Activated T-cell treated with anti-CD3 and anti-CD28 coated beads for 1 hour (primary cell): ENCODE measurements at places on chromosomes 3 and 15.

DNA sequence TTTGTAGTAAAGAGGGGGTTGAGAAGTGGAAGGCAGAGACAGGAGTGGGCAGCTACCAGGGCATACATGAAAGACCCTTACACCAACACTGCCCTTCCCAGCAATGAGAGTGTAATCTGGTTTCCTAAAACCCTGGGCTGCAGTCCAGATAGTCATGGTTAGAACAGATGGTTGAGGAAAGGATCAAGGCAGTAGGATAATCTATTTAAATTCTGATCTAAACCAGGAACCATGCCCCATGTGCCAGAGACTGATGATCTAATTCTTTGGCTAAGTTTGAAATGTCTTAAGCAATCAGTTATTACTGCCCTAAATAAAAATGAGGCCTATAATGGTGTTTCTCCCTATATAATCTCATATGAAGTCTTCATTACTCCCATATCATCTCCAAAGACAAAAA lies 59.6 kb downstream of the PRTG start:
- no peak for DNase-seq

GRCh38 chr15:101374326-101374725 lies 79.3 kb upstream of the SNRPA1 start:
- no peak for DNase-seq

DNA sequence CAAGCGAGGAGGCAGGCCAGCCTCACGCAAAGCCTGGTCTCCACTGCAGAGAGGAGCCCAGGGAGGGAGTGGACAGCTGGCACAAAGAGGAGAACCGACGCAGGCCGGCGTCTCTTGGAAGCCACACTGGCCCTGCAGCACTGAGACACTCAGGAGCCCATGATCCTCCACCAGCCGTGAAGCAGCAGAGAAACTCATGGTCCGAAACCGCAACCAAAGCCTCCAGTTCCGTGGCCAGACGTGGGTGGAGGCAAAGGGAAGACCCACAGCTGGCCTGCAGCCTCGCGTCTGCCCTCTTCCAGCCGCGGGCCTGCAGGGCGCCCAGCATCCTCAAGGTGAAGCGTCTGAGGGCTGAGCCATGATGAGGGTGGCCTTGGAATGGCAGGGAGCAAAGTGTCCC lies 62.2 kb upstream of the SEC61A1 start:
- DNase-seq: no peak

DNA sequence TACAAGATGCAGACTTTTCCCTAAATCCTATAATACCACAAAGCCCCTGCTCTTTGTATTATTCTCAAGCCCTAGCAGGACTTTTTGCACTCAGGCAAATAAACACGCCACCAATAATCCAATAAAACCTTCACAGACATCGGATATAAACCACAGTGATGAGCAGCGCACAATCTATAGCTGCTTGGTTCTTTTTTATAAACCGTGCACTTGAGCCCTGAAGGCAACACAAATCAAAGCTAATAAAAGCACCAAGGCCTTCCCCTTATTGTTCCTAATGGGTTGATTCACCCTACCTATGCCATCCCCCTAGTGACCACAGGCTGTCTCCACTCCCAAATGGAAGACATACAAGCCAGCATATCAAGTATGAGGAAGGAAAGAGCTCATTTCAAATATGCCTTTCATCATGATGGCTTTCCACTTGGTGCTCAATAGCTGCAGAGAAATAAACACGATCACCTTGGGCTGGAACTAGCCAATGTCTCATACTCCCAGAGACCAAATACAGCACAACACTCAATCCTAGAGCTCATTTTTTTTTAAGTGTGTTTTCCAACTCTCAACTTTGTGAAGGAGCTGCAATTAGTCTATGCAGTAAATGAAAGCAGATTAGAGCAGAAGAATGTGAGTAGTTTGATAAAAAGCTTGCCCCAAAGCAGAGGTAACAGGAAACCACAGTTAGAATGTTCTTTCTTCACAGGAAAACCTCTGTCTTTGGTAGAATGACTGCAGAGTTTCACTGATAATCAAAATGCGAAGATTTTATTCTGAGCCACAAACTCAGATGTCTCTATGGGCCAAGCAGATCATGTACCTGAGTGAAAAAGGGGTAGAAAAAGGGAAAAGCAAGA lies 573.9 kb downstream of the AGBL1 start:
- DNase-seq: no peak

DNA sequence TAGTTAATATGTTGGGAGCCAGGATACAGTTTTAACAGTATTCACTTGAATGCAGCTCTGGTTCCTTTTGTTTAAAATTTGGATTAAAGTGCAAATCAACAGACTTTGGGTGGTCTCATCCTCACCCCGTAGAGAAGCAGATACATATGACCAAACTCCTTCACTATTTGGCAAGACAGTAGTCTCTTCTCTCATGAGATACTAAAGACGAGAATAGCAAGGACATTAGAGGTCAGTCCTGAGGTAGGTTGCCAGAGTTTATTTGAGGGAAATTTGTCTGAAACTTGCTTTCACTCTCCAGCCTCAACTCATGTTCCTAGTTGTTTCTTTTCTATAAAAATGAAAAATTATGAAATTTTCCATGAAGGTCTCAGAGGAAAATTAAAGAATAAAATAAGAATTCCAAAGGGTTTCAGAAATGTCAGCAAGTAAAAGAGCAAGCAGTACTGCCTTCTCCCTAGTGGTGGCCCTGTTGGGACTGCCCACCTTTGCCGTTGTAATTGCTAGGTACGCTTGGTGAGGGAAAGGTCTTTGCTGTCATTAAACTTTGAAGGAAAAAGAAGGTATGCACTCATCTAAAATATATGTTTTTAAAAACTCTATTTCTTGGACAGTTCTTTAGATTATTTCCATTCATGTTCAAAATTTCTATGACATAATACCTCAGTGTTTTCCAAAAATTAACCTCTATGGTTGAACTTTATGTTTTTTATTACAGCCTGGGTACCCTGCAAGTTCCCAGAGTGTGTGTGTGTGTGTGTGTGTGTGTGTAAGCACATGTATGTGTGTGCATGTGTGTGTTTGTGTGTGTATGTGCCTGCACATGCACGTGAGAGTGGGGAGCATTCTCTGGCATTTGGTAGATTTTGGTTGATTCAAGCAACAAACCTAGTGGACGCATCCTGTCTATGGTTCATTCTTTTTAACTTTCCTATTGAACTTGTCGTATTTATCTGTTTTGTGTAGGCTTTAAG lies 111.4 kb downstream of the CMSS1 start:
- no peak for DNase-seq

DNA sequence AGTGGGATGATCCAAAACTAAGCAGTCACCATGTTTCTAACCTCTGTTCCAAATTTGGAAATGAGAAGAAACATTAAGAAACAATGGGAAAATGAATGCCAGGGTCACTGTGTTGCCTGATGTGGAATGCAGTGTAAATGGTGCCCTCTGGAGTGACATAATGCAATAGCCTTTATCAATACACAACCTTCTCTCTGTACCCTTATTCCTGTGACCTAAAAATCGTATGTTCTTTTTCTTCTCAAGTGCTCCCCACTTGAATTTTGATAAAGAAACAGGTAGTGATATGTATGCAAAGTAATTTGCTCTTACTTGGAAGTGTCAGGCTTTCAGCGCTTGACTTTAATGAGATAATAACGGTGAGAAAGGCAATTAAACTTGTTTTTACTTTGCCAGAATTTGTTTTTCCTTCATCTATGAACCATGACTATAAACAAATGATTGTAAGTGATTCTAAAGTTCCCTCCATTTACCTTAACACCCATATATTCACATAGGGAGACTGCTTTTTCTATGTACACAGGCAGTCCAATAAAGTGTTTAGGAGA lies 145.8 kb upstream of the THRB start:
- DNase-seq: no peak

GRCh38 chr15:80595396-80595795 lies 99.7 kb upstream of the ABHD17C start:
- DNase-seq: no peak

GRCh38 chr3:181050738-181051137 lies 61.2 kb upstream of the DNAJC19 start:
- DNase-seq: no peak

GRCh38 chr15:90060797-90061196 lies 41.5 kb downstream of the IDH2 start:
- DNase-seq: no peak
